ENCODE measurements at places on chromosomes 16 and 17.

DNA sequence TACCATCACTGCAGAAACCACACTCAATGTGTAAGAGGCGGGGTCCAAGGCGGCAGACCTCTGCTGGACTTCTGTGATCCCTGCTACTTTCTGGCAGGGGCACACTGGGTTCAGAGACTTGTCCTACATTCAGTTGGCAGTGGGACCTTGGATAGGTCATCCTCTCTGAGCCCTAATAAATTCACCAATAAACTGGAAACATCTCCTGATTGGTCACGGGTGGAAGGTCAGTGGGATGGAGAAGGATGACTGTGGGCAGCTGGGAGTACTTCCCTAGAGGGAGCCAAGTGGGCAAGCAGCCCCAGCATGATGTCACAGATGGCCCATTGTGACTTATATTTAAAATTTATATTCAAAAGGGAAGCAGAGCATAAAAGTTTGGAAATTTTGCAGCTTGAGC, 49.7 kb downstream of the RNF112 start:
- DNase-seq = no peak

DNA sequence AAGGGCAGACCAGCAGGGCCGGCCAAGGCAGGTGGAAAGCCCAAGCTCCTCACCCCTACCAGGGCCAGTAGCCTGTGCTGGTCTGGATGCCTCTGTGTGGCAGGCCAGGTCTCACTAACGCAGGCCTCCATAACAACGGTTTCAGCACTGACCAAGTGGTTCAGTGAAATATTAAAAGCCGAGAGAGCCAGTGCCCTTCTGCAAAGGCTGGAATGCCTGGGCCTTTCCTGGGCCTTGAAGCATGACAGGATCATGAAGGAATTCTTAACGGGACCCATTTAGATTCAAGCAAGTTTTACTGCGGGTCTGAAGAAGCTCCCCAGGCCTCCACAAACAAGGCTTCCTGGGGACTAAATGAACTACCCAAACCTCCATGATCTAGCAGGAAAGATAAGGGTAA, 16.3 kb downstream of the ADAD2 start:
- no peak for DNase-seq

GRCh38 chr16:80263181-80263823, 277.5 kb upstream of the DYNLRB2 start:
- DNase-seq = no peak

- DNase-seq = no peak
These were observed 482.8 kb downstream of the SOX9 start for GRCh38 chr17:72603420-72604242.

- DNase-seq = no peak
These were observed 21.9 kb downstream of the ZNF423 start for GRCh38 chr16:49833796-49834530.

DNA sequence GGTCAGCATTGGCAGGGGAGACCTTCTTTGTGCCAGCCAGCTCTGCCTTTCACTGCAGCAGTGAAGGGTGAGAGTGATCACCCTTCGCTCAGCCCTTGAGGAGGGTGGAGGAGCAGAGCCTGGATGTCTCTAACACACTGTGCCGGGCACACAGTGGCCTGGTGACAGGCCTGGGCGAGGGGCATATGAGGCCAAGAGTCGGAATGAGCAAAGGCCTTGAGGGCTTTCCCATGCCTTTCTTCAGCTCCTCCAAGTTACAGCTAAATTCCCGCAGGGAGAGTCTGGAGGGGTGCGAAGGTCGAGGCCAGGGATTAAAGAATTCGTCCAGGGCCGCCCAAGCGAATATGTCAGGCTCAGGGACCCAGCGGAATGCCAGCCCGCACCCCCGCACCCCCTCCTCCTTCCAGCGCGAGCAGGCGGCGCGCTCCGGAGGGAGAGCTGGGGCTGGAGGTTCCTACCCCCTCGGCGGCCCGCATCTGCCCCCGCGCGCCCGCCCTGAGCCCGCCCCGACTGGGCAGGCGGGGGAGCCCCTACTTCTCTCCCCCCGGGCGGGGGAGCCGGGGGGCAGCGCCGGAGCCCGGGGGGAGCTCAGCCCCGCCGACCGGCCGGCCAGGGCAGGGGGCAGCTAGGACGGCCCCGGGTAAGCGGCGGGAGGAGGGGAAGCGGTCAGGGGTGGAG, at the start of gene RASL10B:
Gene RASL10B, plus strand, starts transcription at position 401 of the 678 bp plus-strand sequence. CDS start 3,546 bp downstream, outside the sequence.
- DNase-seq = no peak

GRCh38 chr16:87757841-87758426, 7.9 kb downstream of the KLHDC4 start:
- no peak for DNase-seq

GRCh38 chr17:8703001-8703400, 41.6 kb downstream of the CCDC42 start:
- DNase-seq = no peak

- DNase-seq = no peak
These were observed 16.0 kb upstream of the PABPN1L start for GRCh38 chr16:88882358-88883030.

DNA sequence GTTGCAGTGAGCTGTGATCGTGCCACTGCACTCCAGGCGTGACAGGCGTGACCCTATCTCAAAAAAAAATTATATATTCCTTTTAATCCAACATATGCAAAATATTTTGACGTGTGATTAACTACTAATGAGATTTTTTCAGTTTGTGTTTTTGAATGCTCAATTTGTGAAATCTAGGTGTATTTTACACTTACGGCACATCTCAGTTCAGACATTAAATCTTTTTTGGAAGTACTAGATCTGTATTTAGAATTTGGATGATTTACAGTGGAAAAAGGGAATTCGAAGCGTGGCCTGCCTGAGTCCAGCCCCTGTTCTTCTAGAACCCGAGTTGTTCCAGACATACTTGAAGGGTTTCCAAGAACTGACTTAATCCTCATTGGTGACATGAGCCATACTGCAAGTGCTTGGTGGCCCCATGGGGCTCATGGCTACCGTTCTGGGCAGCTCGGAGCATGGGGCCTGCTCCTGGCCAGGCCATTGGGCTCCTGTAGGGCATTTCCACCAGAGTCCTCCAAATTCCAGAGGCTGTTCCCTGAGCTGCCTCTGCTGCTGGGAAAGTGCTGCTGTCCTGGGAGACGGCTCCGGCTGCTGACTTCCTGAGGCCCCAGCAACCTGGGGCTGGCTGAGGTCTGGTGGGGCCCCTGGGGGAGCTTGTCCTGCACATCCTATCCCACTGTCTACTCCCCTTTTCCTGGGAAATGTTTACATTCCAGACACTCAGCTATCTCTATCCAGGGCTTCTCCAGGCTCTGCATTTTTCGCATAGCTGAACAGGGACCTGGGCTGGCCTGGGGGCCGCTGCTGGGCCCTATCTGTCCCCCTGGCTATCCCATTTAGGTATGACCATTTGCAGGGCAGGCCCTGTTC, 27.2 kb downstream of the LLGL2 start:
- no peak for DNase-seq

DNA sequence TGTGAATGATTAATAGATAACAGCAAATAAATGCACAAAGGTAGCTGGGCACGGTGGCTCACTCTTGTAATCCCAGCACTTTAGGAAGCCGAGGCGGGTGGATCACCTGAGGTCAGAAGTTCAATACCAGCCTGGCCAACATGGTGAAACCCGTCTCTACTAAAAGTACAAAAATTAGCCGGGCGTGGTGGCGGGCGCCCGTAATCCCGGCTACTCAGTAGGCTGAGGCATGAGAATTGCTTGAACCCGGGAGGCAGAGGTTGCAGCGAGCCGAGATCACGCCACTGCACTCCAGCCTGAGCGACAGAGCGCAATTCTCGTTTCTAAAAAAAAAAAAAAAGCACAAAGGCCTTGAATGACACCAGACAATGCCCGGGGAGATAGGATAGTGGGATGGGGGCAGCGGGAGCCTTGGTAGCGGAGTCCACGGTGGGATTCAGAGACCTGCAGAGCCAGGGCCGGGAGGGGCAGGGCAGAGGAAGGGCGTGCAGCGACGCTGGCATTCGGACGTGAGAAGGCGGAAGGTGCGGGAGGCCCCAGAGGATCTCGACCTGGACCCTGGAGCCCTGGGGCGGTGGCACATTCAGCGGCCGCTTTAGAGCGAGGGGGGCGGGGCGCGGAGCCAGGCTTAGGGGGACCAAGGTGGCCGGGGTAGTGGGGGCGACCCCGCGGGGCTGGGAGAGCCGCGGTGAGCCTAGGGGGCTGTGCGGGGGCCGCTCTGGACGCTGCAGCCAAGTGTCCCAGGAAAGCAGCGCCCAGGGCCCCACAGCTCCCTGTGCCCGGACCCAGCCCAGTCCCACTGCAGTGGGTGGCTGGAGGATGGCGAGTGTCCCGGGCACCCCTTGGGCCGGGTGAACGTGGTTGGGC, 999 bp upstream of the FLYWCH2 start:
- no peak for DNase-seq

GRCh38 chr17:35766903-35767510, 6.3 kb downstream of the C17orf50 start:
- no peak for DNase-seq

GRCh38 chr16:72635104-72635503, 412.8 kb downstream of the ZFHX3 start:
- DNase-seq = no peak

- DNase-seq = no peak
These were observed 26.2 kb upstream of the PMFBP1 start for GRCh38 chr16:72198021-72198711.

GRCh38 chr17:45841883-45842525, 2.7 kb upstream of the SPPL2C start:
- DNase-seq = no peak

GRCh38 chr16:85304337-85304736, 192.1 kb upstream of the CIBAR2 start:
- DNase-seq = no peak

- DNase-seq = no peak
These were observed 55.8 kb downstream of the BMERB1 start for GRCh38 chr16:15490123-15490711.

GRCh38 chr16:8469102-8469778, 121.1 kb downstream of the TMEM114 start:
- no peak for DNase-seq

DNA sequence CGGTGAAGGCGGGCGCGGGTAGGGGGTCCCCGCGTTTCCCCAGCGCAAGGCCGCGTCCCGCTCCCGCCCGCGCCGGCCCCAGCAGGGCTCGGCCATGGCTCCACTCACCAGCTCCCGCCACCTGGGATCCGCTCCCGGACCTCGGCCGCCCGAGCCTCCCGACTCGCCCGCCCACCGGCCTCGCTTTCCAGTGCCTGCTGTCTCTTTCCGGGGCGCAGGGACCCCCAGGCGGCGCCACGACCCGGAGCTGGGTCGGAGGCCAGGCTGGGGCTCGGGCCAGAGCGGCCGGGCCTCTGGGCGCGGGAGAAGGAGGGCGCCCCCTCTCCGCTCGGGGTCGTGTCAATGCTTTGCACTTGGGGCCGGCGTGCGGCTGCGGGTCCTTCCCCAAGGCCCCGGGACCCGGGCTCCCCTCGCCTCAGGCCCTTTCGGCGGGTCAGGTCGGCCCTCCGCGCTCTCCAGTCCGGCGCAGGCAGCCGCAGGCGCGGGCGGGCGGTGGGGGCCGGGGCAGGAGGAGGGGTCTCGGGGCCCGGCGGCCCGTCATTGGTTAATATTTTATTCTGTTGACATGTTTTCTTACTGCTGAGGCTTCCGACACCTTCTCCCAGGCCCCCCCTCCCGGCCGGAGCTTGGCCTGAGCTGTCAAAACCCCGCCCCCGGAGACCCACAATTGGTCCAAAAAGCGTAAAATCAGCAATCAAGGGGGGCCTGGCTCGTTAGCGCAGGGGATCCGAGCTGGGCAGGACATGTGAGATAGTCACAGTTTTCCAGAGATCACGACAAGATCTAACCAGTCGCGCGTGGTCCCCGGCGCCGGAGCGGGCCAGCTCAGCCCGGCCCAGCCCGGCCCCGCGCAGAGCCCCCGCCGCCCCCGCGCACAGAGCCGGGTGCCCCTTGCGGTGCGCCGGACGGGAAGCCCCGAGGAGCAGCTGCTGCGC, at the start of gene TBX2:
Gene TBX2, plus strand, starts transcription at position 713 of the 935 bp plus-strand sequence. CDS start 334 bp downstream, outside the sequence.
- DNase-seq = no peak

- DNase-seq = no peak
These were observed 7.2 kb downstream of the MRPL27 start for GRCh38 chr17:50365649-50366393.

DNA sequence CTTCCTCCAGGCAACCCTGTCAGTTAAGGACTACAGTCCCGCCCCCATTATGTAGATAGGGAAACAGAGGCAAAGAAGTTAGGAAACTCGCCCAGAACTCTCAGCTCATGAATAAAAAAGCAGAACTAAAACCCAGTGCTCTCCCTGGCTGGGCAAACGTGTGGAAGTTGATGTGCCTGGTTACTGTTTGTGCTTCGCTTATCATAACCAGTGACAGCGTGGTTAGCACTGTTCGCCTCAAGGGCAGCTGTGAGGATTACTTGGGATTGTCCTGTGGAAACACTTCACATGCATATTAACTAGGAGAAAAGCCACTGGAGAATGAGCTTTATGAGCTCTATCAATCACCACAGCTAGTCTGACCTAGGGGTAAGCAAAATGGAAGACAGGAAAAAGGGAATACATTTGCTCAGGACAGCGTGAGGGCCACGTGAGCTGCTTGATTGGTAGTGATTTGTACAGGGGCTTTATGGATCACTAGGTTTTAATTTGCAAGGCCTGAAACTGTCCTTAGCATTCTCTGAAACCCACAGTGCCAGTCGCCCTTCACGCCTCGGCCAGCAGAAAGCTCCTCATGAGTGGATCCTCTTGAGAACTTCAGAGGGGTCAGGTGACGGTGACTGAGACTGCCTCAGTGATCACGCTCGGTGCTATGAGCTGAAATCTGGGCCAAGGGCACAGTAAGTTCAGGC, 19.9 kb downstream of the CYB5D2 start:
- no peak for DNase-seq

DNA sequence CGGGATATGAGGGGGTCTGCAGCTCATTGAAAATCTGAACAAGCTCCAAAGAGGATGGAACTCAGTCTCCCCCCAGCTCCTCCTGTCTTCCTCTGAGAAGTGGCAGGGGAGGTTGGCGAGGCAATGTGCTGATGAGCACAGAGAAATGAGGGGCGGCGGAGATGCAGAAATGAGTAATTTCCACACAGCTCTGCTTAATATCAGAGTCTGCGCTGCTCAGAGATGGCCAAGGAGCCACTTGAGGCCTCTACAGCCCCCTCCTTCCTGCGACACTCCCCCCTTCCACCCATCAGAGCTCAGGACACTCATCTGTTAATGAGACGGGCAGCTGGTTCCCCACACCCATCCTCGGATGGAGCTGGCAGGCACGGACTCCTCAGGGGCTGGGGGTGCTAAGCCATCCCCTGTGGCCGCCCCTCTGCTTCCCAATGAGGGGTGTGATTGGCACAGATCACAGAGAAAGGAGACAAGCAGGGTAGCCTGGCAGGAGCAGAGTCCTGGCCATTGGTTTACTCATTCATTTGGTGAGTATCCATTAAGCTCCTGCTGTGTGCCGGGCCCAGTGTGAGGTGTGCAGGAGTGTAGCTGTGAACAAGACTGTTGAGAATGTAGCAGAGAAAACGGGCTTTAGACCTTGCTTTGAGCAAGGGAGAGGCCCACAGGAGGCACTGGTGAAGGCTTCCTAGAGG, 12.7 kb upstream of the CRHR1 start:
- DNase-seq = no peak

DNA sequence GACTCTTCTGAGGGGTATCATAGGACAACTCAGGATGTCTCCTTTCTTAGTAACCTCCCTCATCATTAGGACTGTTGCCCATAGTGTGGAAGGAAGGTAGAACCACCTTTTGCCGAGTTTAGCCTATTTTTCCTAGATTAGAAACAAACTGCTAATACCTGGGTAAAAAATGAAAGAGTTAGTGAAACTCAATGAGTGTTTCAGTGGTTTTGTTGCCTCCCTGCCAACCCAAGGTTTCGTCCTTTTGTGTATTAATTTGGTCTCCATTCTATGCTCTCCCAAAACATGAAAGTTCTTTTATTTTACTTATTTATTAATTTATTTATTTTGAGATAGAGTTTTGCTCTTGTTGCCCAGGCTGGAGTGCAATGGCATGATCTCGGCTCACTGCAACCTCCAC, 174.9 kb upstream of the KCNJ16 start:
- DNase-seq = no peak

Measured in HS-27A (cell line).